ENCODE measurements at places on chromosomes 5 and 9.

GRCh38 chr5:147809830-147810666 lies 21.4 kb downstream of the SPINK1 start:
- DNase-seq = no peak

- no peak for DNase-seq
Observed at GRCh38 chr5:114192108-114192507, 169.8 kb upstream of the KCNN2 start.

- no peak for DNase-seq
Observed at GRCh38 chr9:8207596-8207995, 408.0 kb upstream of the DMAC1 start.

- no peak for DNase-seq
Observed at GRCh38 chr9:101367323-101367722, 17.5 kb downstream of the BAAT start.

GRCh38 chr5:131505237-131505908 lies 129.7 kb downstream of the RAPGEF6 start:
- DNase-seq = no peak

- no peak for DNase-seq
Observed at GRCh38 chr5:85893996-85894395, 723.7 kb upstream of the COX7C start.

GRCh38 chr9:94655739-94656138 lies 16.4 kb upstream of the FBP1 start:
- DNase-seq = no peak

- no peak for DNase-seq
Observed at GRCh38 chr9:110619831-110620230, 40.3 kb upstream of the SVEP1 start.

DNA sequence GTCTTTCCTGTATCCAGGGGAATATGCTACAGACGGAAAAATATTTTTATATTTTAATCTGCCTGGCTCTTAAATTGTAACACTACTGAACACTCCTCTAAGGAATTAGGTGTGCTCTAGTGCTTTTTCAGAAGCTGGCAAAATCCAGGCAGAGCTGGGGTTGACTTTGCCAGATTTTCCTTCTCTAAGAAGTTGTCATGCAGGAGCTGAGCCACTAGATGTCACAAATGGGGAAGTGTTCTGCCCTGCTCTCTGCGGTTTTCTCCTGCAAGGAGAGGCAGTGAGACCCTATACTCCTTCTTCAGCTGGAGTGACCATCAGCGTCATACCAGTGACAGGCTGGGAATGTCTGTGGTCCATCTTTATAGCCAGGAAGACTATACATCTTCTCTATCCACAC lies 112.5 kb downstream of the HAPLN1 start:
- no peak for DNase-seq

- no peak for DNase-seq
Observed at GRCh38 chr9:105978336-105978735, 284.0 kb downstream of the TMEM38B start.

GRCh38 chr9:137433349-137433915 lies 7.7 kb downstream of the ENTPD8 start:
- no peak for DNase-seq

DNA sequence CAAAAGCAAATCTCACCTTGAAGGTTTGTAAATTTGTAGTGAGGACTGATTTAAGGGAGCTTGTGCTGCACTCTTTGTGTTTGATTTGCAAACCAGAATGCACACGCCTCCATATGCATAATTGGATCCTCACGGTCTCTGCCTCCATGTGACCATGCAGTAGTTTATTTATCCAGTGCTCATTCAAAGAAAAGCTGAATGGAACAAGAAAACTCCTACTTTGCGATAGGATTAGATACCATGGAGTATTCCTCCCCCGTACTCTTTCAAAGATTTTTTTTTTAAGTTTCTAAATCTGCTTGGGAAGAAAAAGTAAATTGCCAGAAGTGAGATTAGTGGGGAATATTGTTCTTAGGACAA lies 290.4 kb upstream of the TUT7 start:
- no peak for DNase-seq

GRCh38 chr5:62268234-62268633 lies 37.8 kb upstream of the KIF2A start:
- DNase-seq = no peak

DNA sequence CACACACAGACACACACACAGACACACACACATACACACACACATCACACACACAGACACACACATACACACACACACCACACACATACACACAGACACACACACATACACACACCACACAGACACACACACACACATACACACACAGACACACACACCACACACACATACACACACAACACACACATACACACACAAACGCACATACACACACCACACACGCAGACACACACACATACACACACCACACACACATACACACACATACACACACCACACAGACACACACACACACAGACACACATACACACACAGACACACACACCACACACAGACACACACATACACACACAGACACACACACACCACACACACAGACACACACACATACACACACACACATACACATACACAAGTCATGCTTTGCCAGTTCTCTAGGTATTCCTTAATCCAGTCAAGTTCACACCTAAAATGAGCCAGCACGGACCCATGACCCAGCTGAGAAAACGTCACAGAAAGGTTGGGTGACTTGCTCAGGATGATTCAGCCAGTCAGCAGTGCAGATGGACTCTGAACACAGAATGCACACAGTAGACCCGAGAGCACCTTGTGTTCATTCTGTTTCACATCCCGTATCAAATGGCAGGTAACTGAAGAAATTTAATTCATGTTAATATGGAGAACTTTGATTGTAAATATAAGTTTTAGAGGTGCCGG lies 746.4 kb downstream of the MTRR start:
- no peak for DNase-seq

- DNase-seq = no peak
Observed at GRCh38 chr5:142743592-142744441, 26.4 kb upstream of the ARHGAP26 start.

GRCh38 chr5:175282611-175283225 lies 161.3 kb downstream of the DRD1 start:
- no peak for DNase-seq

DNA sequence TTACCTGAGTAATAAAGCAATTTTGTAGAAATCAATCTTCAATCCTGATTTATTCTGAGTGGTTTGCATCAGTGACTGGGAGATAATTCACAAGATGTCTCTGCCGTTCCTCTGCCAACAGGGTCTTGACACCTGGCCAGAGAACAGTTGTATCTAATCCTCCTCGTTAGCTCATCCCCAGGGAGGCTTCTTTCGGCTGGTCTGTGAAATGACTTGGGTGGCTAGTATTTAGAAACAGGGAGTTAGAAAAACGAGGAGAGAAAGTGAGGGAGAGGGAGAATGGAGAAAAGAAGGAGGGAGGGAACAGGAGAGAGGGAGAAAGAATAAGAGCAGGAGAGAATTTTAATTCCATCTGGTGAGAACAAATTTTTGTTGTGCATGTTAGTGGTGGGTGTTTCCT lies 600.2 kb upstream of the TLE4 start:
- no peak for DNase-seq

DNA sequence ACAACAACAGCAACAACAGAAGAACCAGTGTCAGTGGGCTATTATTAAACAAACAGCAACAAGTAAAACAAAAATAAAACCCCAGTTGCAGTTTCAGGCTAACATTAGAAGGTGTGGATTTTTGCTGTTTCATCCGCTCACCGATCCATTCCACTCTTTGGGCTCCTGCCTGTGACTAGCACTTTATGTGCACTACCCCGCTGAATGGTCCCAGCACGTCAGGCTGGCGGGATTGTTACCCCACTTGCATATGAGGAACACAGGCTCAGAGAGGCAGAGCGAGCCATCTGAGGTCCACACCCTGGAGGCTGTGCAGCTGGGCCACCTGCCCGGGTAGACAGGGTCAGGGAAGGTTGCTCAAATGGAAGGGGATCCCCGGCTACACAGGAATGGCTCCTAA lies 26.0 kb downstream of the NSG2 start:
- DNase-seq = no peak

GRCh38 chr5:92556747-92557146 lies 1024.3 kb downstream of the NR2F1-AS1 start:
- DNase-seq = no peak

GRCh38 chr9:99345942-99346341 lies 123.9 kb downstream of the SEC61B start:
- no peak for DNase-seq

- no peak for DNase-seq
Observed at GRCh38 chr9:131728546-131728910, 11.3 kb downstream of the RAPGEF1 start.

GRCh38 chr5:110785356-110785755 lies 46.5 kb downstream of the SLC25A46 start:
- no peak for DNase-seq
